T-cell (primary cell): ENCODE measurements at places on chromosomes 16 and 17. TPM values are rescaled to one million over a fixed set of nuclear protein-coding genes. Genes with fewer than 3 reads are reported as not detected.

DNA sequence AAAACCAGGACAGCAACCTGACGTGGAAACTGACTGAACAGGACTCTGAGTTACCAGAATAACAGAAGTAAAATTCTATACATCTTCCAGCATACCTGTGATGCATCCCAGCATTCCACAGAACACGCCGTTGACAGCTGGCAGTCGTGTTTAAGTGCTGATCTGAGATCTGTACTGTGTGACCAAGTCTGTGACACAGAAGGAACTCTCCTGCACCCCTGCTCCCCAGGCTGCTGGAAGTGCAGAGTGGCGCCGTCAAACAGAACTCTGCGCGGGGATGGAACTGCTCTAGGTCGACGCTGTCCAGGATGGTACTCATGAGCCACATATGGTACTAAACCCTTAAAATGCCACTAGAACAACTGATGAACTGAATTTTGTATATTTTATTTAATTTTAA, 804 bp upstream of the ITGAE start:
- DNase-seq, result no peak

The RTN4RL1 gene
- total RNA-seq, result 1.1 TPM

GRCh38 chr16:69188236-69188549, 1.2 kb downstream of the SNTB2 start:
- peak; percentile 30 for DNase-seq

DNA sequence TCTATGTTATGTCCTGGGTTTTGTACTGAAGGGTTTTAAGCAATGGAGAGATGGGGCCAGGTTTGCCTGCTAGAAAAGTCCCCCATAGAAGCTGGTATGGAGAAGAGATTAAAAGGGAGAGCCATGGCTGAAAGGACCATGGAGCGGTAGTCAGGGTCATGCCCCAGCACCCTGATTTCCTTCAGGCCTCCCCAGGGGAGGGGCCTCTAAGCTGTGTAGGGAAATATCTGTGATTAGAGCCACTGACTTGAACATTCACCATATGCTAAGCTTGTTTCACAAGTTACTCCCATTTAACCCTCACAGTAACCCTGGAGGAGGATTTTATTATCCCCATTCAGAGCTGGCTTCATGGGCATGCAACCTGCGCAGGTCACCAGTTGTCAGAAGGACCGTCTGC, 3.8 kb upstream of the ATP2A3 start:
- DNase-seq, result no peak

DNA sequence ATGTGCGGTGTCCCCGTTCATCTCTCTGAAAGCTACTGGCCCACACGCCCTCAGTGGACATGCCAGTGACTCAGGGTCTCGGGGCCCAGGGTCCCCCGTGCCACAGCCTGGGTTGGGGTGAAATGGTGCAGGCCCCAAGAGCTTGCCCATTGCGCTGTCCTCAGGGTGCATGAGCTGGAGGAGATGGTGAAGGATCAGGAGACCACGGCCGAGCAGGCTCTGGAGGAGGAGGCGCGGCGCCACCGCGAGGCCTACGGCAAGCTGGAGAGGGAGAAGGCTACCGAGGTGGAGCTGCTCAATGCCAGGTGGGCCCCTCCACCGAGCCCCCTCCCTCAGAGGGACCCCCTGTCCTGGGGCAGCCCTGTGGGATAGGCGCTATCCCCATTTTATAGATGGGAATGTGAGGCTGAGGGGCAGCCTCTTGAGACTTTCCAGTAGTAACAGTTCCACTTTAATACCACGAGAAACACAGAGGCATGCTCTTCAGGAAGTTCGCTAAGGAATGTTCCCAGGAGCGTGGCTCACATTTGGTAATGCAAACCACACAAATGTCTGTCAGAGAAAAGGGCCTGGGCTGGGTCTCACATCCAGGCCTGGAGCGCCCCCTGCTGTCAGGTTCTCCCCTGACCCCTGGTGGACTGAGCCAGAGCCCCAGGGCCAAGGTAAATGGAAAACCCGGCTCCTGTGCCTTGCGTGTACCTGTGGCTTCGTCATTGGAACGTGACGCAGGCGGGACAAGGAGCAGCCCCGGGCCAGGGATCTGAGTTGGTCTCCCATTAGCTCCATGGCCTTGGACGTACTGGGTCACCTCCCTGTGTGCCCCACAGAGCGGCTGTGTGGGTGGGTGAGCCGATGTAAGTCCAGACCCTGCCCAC, 133.7 kb downstream of the RAB11FIP4 start:
- peak; percentile 76 for DNase-seq

- DNase-seq, result no peak
These were observed 39.2 kb upstream of the USP22 start for GRCh38 chr17:21082001-21082436.

GRCh38 chr17:35068249-35068648, 4.7 kb upstream of the RFFL start:
- DNase-seq, result no peak

The KREMEN2 gene
- total RNA-seq, result 0.15 TPM

- DNase-seq, result peak; percentile 71
These were observed at the start of gene RUSF1 for GRCh38 chr16:31507929-31508705. Gene RUSF1, minus strand, starts transcription at chr16:31508391. Its CDS starts 18 bp downstream, at chr16:31508373.

GRCh38 chr17:32831223-32831622, 45.7 kb downstream of the MYO1D start:
- DNase-seq, result no peak

GRCh38 chr16:1105888-1106620, 10.0 kb upstream of the C1QTNF8 start:
- peak; percentile 18 for DNase-seq

The P4HB gene
- total RNA-seq, result 324 TPM

The OTOP3 gene
- not detected for total RNA-seq

DNA sequence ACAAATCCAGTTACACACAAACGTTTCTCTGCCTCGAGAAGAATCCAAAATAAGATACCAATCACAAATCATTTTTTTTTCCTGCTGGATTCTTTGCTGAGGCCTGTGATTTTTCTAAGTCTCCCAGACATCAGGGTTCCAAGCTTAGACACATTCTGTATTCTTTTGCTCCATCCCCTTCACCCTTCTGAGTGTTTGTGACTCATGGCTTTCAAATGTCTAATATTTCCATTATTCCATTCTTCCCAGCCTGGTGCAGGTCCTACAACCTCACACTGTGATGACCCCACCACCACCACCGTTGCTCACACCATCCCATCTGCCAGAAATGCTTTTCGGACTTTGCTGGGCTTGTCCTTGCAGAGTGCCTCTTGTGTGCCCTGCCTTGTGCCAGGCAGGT, 480.1 kb downstream of the SOX9 start:
- DNase-seq, result no peak
